ENCODE measurements at places on chromosomes 6 and 20. TPM values are rescaled to one million over a fixed set of nuclear protein-coding genes. Genes with fewer than 3 reads are reported as not detected.

GRCh38 chr6:62391358-62391757 lies 105.3 kb upstream of the KHDRBS2 start:
- H3K27ac ChIP-seq: no peak overlapping the region
- H3K36me3 ChIP-seq: no peaks in the 10 kb centered on the region
- no peak overlapping the region for H3K4me3 ChIP-seq
- no peaks in the 10 kb centered on the region for H3K4me1 ChIP-seq
- no peaks in the 10 kb centered on the region for H3K27me3 ChIP-seq

The SRMS gene
- total RNA-seq: not detected

DNA sequence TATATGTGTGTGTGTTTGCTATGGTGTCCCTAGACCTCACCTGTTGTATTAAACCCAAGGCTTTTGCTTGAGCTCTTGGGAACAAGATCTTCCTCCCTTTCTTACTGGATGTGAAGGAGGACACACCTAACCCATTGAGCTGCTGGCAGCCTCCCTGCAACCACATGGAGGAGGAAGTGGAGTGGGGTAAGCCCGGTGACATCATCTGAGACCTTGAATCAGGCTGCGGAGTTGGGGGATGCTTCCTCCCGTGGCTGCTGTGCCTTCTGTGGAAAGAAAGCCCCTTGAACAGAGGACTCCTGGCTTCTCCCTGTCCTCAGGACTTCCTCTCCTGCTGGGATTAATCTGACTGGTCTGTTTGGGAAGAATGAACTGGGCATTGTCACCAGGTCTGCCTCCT lies 3.3 kb downstream of the CST11 start:
- no peaks in the 10 kb centered on the region for H3K36me3 ChIP-seq
- no peaks in the 10 kb centered on the region for H3K4me1 ChIP-seq
- no peak overlapping the region for H3K4me3 ChIP-seq
- H3K27ac ChIP-seq: no peak overlapping the region

- DNase-seq: no peak
- no peaks in the 10 kb centered on the region for H3K4me1 ChIP-seq
- H3K27me3 ChIP-seq: no peaks in the 10 kb centered on the region
- H3K36me3 ChIP-seq: no peaks in the 10 kb centered on the region
- H3K4me3 ChIP-seq: no peak overlapping the region
- H3K27ac ChIP-seq: no peak overlapping the region
Observed at GRCh38 chr6:75224303-75224926, 18.6 kb upstream of the COL12A1 start.

Measured in spleen (tissue), 13 donors.